ENCODE measurements at places on chromosomes 4 and X. TPM values are rescaled to one million over a fixed set of nuclear protein-coding genes. Genes with fewer than 3 reads are reported as not detected.

Gene ANAPC10
- total RNA-seq = 26.6 TPM

Gene EXOC1L
- 2.6 TPM for total RNA-seq

Gene AFM
- total RNA-seq = not detected

Gene ALB
- 15.7 TPM for total RNA-seq

Gene TRIM2
- total RNA-seq = 21.4 TPM

Gene ADH7
- total RNA-seq = not detected

Gene NHSL2
- 4.7 TPM for total RNA-seq

Gene SOWAHB
- total RNA-seq = under 0.01 TPM

Gene C4orf33
- total RNA-seq = 5.2 TPM

Gene SYN1
- total RNA-seq = not detected

Gene DMRTC1
- total RNA-seq = not detected

Gene PHOX2B
- not detected for total RNA-seq

Gene NAP1L3
- total RNA-seq = 7.3 TPM

Gene FAM200B
- total RNA-seq = 12.0 TPM

Gene SGMS2
- 13.0 TPM for total RNA-seq

Gene CLTRN
- not detected for total RNA-seq

Gene MAGIX
- total RNA-seq = 2.1 TPM

Gene CDKL2
- not detected for total RNA-seq

Gene C4orf50
- not detected for total RNA-seq

Gene RTL9
- 0.52 TPM for total RNA-seq

Gene FAM9B
- total RNA-seq = not detected

Gene CENPE
- 3.1 TPM for total RNA-seq

Gene SOD3
- 13.6 TPM for total RNA-seq

Gene IGFBP7
- total RNA-seq = 66.8 TPM

Gene PCSK1N
- total RNA-seq = not detected

Gene TMEM150C
- total RNA-seq = 4.2 TPM

Gene SMIM31
- not detected for total RNA-seq

Gene PASD1
- under 0.01 TPM for total RNA-seq

Gene COL25A1
- 3.7 TPM for total RNA-seq

Gene FRMD7
- 0.52 TPM for total RNA-seq

Gene HMGN5
- total RNA-seq = not detected

Gene CD38
- total RNA-seq = 1.0 TPM

Gene IBSP
- not detected for total RNA-seq

Gene GYG2
- total RNA-seq = 7.8 TPM

Gene ATP2B3
- 0.52 TPM for total RNA-seq

Gene MOB1B
- 30.3 TPM for total RNA-seq

Gene SCRG1
- total RNA-seq = 1.0 TPM

Gene STAP1
- 0.52 TPM for total RNA-seq

Gene CDX4
- total RNA-seq = not detected

Gene OSTC
- total RNA-seq = 109 TPM

Gene MAGEA8
- not detected for total RNA-seq

Gene TEX13B
- total RNA-seq = not detected

Gene SUPT20HL1
- total RNA-seq = not detected

Gene SRPX2
- 13.0 TPM for total RNA-seq

Gene VCX3B
- not detected for total RNA-seq

Gene TENM3
- 29.7 TPM for total RNA-seq

Gene FAM47A
- not detected for total RNA-seq

Gene AREG
- not detected for total RNA-seq

Gene C4orf51
- not detected for total RNA-seq
